ENCODE measurements at places on chromosomes 5 and 9.

- no peak for DNase-seq
Observed at GRCh38 chr5:175520873-175521272, 42.5 kb downstream of the SFXN1 start.

GRCh38 chr5:79728396-79728795, 38.8 kb downstream of the CMYA5 start:
- DNase-seq, result no peak

- peak; percentile 65 for DNase-seq
Observed at GRCh38 chr5:74392711-74393351, 247.7 kb downstream of the ENC1 start.

GRCh38 chr5:172571413-172571812, 69.7 kb upstream of the NEURL1B start:
- no peak for DNase-seq

DNA sequence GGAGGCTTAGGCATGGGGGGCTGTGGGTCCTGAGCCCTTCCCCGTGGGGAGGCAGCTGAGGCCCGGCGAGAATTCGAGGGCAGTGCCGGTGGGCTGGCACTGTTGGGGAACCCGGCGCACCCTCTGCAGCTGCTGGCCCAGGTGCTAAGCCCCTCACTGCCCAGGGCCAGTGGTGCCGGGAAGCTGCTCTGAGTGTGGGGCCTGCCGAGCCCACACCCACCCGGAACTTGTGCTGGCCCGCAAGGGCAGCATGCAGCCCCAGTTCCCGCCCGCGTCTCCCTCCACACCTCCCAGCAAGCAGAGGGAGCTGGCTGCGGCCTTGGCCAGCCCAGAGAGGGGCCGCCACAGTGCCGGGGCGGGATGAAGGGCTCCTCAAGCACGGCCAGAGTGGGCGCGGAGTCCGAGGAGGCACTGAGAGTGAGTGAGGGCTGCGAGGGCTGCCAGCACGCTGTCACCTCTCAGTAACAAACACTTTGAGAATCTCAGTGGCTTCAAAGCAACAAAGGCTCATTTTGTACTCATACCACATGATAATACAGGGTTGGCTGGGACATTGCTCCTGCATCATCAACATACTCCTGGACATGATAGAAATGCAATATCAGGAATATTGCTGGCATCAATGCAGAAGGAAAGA, 265.7 kb upstream of the ANKRD55 start:
- no peak for DNase-seq

DNA sequence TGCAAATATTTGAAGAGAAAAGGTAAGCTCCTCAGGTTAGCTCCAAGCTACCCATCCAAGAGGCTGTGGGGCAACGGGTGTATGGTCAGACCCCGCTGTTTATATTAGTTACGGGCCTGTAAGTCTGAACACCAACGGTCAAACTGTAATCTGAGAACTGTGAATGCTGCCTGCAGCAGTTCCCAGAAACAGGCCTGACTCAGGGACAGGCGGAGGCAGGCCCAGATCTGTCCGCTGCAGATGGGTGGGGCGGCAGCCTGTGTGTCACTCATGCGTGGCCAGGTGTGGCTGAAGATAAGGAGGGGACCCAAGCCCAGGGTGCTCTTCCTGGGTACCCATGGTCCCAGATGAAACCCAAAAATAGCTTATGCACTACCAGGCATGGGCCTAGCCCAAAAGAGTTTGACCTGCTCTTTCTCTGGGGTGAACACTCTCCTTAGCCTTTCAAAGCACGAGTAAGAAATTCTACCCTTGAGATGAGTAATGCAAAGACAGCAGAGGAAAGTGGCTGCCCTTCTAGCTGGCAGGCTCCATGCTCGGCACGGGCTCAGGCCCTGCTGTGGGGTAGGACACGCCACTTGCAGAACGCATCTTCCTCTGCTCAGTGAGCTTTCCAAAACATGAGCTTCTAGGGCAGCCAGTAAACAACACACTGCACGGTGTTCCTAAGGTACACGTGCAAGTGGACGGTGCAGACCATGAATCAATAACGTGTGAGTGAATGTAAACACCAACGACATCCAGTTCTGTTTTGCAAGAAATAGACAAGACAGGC, 9.1 kb downstream of the UBAC1 start:
- peak; percentile 90 for DNase-seq

DNA sequence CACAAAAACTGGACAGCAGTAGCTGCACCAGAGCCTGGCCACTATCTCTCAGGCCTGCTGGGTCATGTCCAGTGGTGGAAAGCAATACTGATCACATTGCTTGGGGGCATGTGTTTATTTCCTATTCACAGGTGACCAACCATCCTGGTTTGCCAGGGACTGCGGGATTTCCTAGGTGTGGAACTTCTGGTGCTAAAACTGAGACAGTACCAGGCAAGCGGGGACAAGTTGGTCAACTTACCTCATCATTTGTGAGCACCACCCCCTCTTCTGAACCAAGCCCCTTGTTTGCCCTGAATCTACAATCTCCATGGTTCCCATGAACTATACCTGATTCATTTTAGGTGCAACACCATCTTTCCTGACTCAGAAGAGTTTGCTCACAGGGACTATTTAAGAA, 81.3 kb downstream of the TNC start:
- DNase-seq, result no peak

Data from fibroblast of lung (primary cell).